LHCN-M2 (cell line): ENCODE measurements at places on chromosomes 11 and 22. TPM values are rescaled to one million over a fixed set of nuclear protein-coding genes. Genes with fewer than 3 reads are reported as not detected.

GRCh38 chr22:25663654-25664053, 78.3 kb upstream of the MYO18B start:
- no peak for DNase-seq

DNA sequence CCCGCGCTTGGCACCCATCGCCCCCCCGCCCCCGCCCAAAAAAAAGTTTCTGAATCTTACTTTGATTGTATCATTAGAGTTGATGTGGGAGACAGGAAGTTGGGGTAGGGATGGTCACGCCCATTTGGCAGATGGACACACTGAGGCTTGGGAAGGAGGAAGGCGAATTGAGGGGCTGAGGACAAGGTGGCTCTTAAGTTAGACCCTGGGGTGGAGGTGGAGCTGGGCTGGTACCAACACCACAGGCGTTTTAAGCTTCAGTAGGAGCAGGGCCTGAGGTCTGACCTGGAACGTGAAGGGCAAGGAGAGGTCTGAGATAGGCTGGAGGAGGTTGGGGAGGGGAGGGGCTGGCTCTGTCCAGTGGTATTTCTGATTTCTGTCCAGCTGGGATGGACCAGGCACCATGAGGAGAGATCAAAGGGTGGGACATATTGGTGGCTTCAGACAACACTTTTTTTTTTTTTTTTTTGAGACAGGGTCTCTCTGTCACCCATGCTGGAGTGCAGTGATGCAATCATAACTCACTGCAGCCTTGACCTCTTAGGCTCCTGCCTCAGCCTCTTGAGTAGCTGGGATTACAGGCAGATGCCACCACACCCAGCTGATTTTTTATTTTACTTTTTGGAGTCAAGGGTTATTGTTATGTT, 799 bp upstream of the CDC42BPG start:
- no peak for DNase-seq

DNA sequence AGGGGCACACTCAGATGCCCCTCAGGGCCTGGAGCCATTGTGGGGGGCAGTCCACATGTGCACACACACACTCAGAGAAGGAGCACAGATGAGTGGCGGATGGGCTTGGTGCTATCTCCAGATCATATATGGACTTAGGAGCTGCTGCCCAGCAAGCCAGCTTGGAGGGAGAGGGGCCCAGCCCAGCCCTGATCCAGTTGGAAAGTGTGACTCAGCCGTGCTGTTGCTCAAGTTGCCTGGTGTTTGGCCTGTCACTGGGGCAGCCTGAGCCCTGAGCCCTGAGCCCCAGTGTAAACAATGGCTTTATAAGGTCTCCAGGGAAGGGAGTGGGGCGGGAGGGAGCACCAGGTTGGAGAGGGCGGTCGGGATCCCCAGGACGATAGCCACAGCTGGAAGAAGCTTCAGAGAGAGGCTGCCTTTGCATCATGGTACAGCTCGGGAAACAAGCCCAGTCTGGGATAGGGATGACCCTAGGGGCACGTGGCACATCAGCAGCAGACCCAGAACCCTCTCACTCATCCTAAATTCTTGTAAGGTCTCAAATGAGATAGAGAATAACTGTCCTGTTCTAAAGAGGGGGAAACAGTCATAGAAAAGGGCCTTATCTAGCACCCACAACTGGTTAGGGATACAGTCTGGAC, 4.8 kb downstream of the SELENOM start:
- peak; percentile 92 for DNase-seq

DNA sequence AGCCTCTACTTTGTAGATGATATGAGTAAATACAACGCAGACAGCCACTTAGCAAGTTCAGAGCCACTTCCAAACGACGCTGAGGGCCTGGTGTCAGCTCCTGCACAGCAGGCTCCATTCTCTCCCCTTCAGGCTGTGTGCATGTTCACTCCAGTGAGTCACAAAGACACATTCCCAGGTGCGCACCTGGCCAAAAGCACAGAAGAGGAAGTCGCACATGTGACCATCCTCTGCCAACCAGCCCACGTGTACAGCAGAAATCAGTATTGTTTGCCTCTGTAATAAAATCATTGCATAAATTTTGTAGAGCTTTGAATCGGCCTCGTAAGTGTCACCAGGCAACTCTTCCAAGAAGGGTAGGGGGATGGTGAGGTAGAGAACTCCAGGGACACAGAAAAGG, 19.5 kb upstream of the TPH1 start:
- DNase-seq, result no peak

GRCh38 chr11:125358254-125358840, 137.7 kb downstream of the FEZ1 start:
- peak; percentile 44 for DNase-seq

IGSF22 gene
- not detected in 2 replicates for total RNA-seq

TMEM126A gene
- total RNA-seq, result 36.7 and 42.4 TPM in 2 replicates

DNA sequence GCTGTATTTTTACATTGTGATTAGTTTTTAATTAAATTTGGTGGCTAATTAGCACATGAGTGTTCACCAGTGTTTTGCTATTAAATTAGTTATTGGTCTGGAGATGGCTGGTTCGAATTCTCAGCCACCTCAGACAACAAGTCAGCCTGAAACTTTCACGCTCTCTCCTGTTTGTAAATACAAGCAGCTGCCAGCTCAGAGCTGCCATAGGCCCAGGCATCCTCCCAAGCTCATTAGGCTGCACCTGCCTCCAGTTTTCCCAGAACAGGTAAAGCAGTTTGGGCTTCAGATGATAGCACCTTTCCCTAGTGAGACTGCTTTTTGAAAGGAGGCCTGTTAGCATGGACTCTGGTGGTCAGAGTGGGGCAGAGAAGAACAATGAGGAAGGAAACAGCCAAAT, 156.8 kb downstream of the NAV2 start:
- no peak for DNase-seq

DNA sequence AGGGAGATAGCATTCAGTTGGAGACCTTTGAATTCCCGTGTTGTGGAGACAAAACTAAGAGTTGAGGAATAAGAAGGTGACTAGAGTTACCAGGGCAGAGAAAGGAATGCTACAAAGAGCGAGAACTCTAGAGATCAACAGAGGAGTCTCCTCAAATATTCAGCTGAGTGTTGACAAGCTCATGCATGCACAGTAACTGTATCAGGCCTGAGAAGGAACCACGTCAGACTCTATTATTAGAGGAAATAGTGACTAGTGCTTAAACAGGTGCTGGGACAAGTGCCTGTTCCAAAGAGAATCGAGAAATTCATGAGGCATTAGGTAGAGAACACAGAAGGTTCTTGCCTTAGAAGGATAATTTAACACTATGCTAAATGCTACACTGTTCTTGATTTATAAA, 333.8 kb upstream of the CHORDC1 start:
- DNase-seq, result no peak
